ENCODE measurements at places on chromosomes 1 and 21.
A peak's percentile ranks its signal among the peaks of the same experiment; 100 is the strongest.

DNA sequence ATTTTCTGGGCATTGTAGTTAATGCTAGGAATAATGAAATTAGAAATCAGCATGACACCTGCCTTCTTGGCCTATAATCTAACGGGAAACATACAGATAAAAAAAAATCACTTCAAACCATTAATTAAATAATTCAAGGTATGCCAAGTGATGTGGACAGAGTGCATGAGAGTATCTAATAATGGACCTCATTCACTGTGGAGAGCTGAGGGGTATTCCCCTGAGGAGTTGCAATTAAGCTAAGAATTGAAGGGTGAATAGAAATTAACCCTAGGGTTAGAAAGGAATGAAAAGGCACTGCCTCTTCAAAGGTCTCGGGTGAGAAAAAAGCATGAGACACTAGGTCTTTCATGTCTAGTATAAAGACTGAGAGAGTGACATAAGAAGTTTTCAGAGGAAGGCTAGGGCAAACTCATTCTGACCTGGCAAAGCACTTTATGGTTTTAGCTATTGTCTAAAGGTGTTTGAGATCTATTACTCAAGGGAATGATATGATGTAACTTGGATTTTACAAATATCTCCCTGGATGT, 466.1 kb downstream of the KCNT2 start:
- no peak for DNase-seq

- DNase-seq = no peak
These were observed 662 bp downstream of the SCAF4 start for GRCh38 chr21:31731056-31731856.

DNA sequence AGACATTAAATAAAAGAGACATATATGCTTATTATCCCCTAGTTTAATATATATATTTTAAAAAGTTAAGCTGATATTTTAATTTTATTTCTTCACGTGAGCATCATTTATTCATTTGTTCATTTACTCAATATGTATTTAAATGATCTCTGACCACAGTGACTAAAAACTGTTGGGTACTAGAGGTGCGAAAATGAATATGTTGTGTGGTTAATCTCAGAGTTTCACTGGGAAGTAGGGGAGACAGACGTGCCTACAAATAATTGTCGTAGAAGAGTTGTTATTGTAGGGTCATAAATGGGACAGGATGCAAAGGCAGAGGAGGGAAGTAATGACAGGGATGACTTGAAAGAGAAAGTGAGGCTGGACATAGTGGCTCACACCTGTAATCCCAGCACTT, 213.0 kb upstream of the CACYBP start:
- DNase-seq = no peak

GRCh38 chr1:12150456-12151200, 16.2 kb upstream of the TNFRSF1B start:
- DNase-seq = no peak

- no peak for DNase-seq
These were observed 5.0 kb upstream of the ADAMTS1 start for GRCh38 chr21:26850116-26850643.

- DNase-seq = no peak
These were observed 19.5 kb downstream of the ERG start for GRCh38 chr21:38478782-38479181.

- DNase-seq = peak; percentile 91
These were observed 11.5 kb upstream of the COL16A1 start for GRCh38 chr1:31715087-31715872.

DNA sequence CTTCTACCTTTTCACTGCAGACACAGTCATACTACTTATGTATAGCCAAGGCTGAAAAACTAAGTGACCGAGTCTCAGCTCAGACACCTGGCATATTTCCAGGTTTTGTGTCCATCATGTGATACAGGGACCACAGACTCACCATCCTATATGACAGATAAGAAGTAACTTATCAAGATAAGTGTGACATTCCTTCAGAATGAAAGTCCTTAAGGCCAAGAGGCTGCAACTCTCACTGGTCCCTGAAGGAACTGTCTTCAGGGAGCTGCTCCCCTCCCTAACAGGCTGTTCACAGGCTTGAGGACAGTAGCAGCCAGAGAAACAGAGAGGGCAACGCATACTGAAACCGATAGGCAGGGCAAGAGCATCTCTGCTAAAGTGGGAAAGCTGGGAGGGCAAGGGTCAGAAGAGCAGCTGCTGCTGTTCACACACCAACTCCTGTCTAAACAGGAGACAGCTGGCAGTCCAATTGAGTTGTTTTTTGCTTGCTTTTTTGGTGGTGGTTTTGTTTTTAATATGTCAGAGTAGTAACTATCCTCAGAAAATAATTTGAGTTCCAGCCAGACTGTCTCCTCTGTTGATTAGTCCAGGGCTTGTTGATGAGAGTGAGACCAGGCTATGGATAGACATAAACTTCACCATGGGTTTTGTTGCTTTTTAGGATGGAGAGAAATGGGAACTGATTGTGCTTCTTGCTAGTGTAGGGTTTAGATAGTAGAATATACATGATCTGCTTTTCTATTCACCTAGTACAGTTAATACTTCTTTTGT, 67.7 kb downstream of the MACF1 start:
- no peak for DNase-seq

- no peak for DNase-seq
These were observed 546 bp downstream of the POU2F1 start for GRCh38 chr1:167221126-167221737.

GRCh38 chr1:208101661-208102431, 142.3 kb downstream of the PLXNA2 start:
- DNase-seq = no peak

- DNase-seq = no peak
These were observed 120.9 kb downstream of the PPIAL4G start for GRCh38 chr1:148362216-148362611.

- DNase-seq = no peak
These were observed 108.3 kb upstream of the CD34 start for GRCh38 chr1:208019257-208019656.

DNA sequence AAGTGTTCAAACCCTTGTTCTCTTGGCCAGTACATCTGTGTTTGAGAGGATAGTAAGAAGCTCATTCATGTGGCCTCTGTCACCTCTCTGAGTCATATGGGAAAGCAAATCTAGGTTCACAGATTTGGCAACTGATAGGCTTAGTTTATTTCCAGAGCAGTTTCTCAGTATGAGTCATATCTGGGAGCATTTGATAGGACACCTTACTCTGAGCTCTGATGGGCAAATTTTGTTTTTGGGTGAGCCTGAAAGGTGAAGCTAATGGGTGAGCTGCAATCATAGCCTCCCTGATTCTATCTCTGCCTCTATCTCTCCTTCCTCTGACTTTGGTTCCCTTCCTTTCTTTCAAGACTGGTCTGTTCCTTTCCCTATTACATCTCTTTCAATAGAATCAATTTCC, 134.4 kb downstream of the S1PR1 start:
- no peak for DNase-seq

DNA sequence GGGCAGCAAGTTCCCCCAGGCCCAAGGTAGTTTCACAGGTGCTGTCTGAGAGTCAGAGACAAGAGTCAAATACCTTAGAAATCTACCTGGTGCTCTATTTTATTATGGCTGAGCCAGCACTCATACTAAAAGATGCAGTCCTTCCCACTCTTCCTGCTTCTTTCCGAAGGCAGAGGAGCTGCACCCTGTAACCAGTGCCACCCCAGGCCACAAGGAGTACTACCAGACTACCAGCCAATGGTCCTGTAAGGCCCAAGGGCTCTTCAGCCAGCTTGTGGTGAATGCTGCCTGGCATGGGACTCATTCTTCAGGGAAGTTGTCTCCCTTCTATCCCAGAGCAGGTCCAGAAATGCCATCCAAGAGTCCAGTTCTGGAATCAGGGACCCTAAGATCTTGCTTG, 203.8 kb upstream of the DUSP10 start:
- no peak for DNase-seq

GRCh38 chr1:17023102-17023501, 11.4 kb upstream of the ATP13A2 start:
- DNase-seq = no peak

DNA sequence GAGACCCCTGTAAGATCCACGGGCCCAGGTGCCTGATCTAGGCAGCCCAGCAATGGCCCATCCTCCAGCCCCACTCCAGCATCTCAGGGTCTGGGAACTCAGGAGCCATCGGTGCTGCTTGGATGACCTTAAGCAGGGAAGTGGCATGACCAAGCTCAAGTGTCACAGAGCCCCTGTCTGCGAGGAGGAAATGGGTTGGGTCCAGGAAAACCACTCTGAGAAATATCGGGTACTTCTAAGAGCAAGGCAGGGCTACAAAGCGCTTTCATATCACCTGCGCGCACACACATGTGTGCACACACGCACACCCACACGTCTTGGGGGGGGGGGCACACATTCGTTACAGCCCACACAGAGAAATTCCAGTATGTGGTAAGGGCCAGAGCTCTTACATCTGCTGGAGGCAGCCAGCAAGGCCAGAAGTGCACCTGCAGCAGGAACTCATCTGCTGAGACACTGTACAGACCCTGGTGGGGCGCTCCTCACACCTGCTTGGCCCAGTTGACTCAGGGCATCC, 32.6 kb upstream of the SPOCD1 start:
- DNase-seq = no peak

DNA sequence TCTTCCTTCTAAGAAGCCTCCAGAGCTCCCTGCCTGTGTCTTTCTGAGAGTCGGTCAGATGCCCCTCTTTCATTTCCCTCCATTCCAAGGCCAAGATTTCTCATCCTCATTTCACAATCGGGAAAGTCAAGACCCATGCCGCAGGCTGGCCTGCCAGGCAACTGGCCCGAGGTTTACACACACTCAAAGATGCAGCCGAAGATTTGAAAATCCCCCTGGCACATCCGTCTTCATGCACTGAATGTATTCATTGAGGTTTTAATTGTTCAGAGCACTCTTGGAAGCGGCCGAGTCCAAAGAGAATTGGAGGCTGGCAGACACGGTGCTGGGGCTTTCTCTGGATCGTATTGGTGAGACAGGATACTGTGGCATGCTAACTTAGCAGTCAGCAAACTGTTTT, 29.1 kb upstream of the SRP9 start:
- no peak for DNase-seq

DNA sequence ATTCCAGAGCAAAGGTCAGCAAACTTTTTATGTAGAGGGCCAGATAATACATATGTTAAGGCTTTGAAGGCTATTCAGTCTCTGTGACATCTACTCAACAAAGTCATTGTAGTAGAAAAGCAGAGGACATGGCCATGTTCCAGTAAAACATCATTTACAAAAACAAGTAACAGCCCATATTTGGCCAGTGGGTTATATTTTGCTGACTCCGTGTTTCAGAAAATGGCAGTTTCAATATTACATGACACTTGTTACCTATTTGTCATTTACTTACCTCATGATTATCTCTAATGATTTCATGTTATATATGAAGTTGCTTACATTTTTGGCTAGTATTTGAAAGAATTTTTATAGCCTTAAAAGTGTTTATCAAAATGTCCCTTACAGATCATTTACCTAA, 117.4 kb upstream of the B3GALT2 start:
- DNase-seq = no peak

DNA sequence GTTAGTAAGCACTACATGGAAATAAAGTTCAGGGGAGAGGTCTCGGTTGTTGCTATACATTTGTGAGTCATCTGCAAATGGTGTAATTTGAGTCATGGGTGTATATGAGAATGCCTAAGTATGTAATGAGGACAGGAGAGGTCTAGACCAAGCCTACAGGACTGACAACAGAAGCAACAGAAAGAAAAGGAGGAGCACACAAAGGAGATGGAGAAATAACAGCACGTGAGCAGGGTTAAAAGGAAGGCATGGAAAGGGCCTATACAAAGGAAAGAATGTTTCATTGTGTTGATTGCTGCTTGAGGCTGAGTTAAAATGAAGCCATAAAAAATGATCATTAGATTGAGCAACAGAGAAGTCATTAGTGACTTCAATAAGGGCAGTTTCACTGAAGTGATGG, 28.0 kb upstream of the PRKAA2 start:
- no peak for DNase-seq

- no peak for DNase-seq
These were observed 50.1 kb upstream of the KCNJ15 start for GRCh38 chr21:38206646-38207045.

GRCh38 chr1:93708734-93709481, 27.3 kb upstream of the BCAR3 start:
- peak; percentile 61 for DNase-seq
